Esophagus mucosa (tissue), 1 donor: ENCODE measurements at places on chromosomes 16 and 17. TPM values are rescaled to one million over a fixed set of nuclear protein-coding genes. Genes with fewer than 3 reads are reported as not detected.

Gene PRSS33
- not detected for total RNA-seq

Gene ABCA10
- 2.8 TPM for total RNA-seq

Gene SOCS3
- total RNA-seq = 13.6 TPM

Gene STAC2
- 0.60 TPM for total RNA-seq

Gene KRTAP3-1
- not detected for total RNA-seq

Gene LHX1
- not detected for total RNA-seq

Gene TSPAN10
- 2.2 TPM for total RNA-seq

Gene SLC6A4
- total RNA-seq = 1.5 TPM

Gene TBC1D26
- total RNA-seq = not detected

Gene HS3ST3B1
- total RNA-seq = 2.5 TPM

Gene LPCAT2
- 9.8 TPM for total RNA-seq

Gene DUSP14
- 14.2 TPM for total RNA-seq

Gene RCVRN
- total RNA-seq = not detected

Gene CDH11
- 3.8 TPM for total RNA-seq

Gene CMTM2
- not detected for total RNA-seq

Gene KLHL10
- 0.32 TPM for total RNA-seq

Gene TMEM114
- not detected for total RNA-seq

Gene SLC38A8
- total RNA-seq = not detected

Gene RDM1
- total RNA-seq = 1.1 TPM

Gene PPM1E
- 0.04 TPM for total RNA-seq

Gene YPEL2
- total RNA-seq = 5.7 TPM

Gene TRPV3
- 1.3 TPM for total RNA-seq

Gene CSF3
- total RNA-seq = 0.64 TPM

Gene TTYH2
- 0.88 TPM for total RNA-seq

Gene DNAH17
- total RNA-seq = 0.12 TPM

Gene PYY
- not detected for total RNA-seq

Gene TMEM235
- total RNA-seq = not detected

Gene CD300C
- total RNA-seq = 0.16 TPM

Gene PSMC5
- 102 TPM for total RNA-seq

Gene TBC1D3C
- not detected for total RNA-seq

Gene PRDM7
- not detected for total RNA-seq

Gene MYO1D
- 55.0 TPM for total RNA-seq

Gene CEP112
- total RNA-seq = 3.7 TPM

Gene HOXB4
- total RNA-seq = 2.4 TPM

Gene DPEP1
- total RNA-seq = not detected

Gene LPO
- 0.44 TPM for total RNA-seq

Gene PGAP6
- total RNA-seq = 14.5 TPM

Gene NXPH3
- total RNA-seq = 0.16 TPM

Gene GSDMA
- 1.9 TPM for total RNA-seq

Gene MRPL38
- total RNA-seq = 81.8 TPM

Gene FNDC8
- not detected for total RNA-seq

Gene CDH3
- 94.1 TPM for total RNA-seq

Gene PITPNM3
- total RNA-seq = 20.1 TPM

Gene TP53TG3F
- not detected for total RNA-seq

Gene NPIPA8
- total RNA-seq = 5.8 TPM

Gene RNF135
- total RNA-seq = 23.7 TPM

Gene MT1B
- total RNA-seq = not detected

Gene CCL16
- not detected for total RNA-seq

Gene ZNF287
- 1.9 TPM for total RNA-seq

Gene MYH13
- 0.16 TPM for total RNA-seq

Gene TLCD3B
- total RNA-seq = 0.20 TPM

Gene HOXB3
- total RNA-seq = 6.0 TPM

Gene PNMT
- 1.1 TPM for total RNA-seq

Gene EVPLL
- total RNA-seq = 5.3 TPM

Gene SRCIN1
- total RNA-seq = 6.6 TPM

Gene ZNF385C
- 0.44 TPM for total RNA-seq

Gene TNFRSF13B
- 0.28 TPM for total RNA-seq
